ENCODE measurements at places on chromosomes 4 and X.

DNA sequence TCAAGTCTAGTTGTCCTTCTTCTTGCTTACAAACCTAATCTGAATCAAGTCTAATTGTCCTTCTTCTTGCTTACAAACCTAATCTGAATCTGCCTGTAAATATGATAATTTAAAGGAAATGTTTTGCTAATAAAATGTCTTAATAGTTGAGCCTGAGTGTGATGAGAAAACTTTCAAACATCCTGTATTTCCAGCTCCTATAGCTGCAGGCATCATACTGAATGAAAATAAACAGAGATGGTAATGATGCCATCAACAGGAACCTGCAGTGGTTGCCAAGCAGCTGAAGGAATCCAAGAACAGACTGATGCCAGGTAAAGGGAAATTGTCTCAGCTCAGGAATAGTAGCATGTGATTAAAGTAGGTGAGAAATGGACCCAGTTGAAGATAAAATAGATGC lies 156.1 kb upstream of the IRS4 start:
- DNase-seq, result no peak

- no peak for DNase-seq
Measured at GRCh38 chrX:150773634-150774033, 80.4 kb downstream of the MTMR1 start.

DNA sequence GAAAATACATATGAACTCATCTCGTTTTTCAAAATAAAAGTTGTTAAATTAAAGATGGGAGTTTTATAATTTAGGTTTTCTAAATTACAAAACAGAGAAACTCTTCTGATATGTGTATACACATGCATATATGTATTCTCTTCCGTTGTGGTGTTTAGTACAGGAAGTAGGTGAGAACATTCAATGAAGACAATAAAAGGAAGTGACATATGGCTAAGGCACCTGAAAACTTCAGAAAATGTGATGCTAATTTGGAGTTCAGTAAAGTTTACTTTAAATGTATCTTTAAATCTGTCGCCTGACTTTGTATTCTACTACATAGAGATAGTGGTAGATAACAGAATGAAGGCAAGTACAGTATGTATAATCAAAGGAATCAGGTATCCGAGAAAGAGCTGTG lies 33.5 kb upstream of the ITM2A start:
- no peak for DNase-seq

DNA sequence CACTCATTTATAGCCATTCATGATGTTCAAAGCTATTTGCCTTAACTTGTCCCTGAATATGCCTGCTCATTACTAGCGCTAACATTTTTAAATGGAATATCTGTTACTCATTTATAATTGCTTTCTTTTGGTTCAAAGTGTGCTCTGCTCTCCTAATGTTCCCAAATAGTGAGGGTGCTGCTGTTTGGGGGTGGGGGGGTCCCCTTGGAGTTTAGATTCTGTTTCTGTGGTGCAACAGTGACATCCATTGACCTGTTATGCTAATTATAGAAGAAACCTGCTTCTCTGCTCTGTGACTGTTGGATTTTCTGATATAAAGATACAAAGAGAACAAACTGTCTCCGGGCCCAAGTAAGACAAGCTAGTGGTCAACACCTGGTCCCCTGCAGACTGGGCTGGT lies 222.4 kb downstream of the SHROOM3 start:
- no peak for DNase-seq

- DNase-seq, result no peak
Measured at GRCh38 chrX:1401611-1402430, 9.9 kb upstream of the SLC25A6 start.

- no peak for DNase-seq
Measured at GRCh38 chr4:148874331-148874730, 432.1 kb upstream of the NR3C2 start.

GRCh38 chr4:165874791-165875371 lies 1.8 kb downstream of the TLL1 start:
- peak; percentile 56 for DNase-seq

GRCh38 chr4:147560625-147561024 lies 56.6 kb upstream of the TMEM184C start:
- no peak for DNase-seq

DNA sequence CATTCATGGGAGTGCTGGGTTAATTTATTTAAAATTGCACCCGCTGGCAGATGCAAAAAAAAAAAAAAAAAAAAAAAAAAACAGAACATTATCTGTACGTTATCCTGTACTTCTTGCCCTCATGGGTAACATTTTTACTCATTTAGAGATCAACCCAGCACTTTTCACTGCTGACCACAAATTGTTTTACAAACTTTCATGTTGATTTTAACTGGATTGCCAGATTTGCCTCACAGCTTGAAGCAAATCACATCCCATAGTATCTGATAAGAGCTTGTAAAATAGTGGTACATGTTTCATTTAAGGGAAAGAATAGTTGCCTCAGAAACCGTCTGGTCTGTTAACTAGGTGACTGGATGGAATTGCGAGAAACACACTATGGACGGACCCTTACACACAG lies 640.8 kb downstream of the TRIML1 start:
- no peak for DNase-seq

- no peak for DNase-seq
Measured at GRCh38 chr4:40455340-40455902, 120.3 kb downstream of the CHRNA9 start.

Data from spinal cord (tissue), 10 donors.